Astrocyte of the spinal cord (primary cell): ENCODE measurements at places on chromosomes 1 and 21.
A peak's percentile ranks its signal among the peaks of the same experiment; 100 is the strongest.

DNA sequence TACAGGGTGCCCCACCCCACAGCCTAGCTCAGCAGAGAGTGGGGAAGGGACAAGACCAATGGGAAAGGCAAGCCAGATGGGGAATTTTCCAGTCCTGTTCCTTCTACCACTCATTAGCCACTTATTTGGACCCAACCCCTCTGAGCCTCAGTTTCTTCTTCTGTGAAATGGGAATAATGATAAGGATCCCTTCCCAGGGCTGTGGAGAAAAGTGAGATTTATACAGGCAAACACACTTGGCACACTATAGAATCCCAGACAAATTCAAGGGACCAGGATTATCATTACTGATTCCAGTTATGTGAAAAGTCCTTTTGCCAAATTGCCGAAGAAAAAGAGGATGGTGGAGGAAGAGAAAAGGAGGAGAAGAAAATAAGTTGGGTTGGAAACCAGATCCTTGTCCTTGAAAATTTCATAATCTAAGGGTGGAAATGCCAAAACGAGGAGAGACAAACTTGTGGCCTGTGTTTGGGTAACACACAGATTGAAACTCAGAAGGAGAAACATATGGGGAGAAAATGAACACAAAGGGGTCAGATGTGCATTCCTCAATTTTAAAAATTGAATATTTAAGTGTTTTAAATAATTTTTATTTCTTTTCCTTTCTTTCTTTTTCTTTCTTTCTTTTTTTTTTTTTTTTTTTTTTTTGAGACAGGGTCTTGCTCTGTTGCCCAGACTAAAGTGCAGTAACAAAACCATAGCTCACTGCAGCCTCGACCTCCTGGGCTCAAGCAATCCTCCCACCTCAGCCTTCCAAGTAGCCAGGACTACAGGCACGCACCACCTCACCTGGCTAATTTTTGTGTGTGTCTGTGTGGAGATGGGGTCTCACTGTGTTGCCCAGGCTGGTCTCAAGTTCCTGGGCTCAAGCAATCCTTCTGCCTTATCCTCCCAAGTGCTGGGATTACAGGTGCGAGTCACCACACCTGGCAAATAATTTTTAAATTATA, 9.6 kb downstream of the CAPN2 start:
- no peak for DNase-seq

GRCh38 chr1:116375887-116376728, 3.1 kb downstream of the ATP1A1 start:
- peak; percentile 88 for DNase-seq

- no peak for DNase-seq
Observed at GRCh38 chr1:173414136-173414535, 63.0 kb upstream of the PRDX6 start.

DNA sequence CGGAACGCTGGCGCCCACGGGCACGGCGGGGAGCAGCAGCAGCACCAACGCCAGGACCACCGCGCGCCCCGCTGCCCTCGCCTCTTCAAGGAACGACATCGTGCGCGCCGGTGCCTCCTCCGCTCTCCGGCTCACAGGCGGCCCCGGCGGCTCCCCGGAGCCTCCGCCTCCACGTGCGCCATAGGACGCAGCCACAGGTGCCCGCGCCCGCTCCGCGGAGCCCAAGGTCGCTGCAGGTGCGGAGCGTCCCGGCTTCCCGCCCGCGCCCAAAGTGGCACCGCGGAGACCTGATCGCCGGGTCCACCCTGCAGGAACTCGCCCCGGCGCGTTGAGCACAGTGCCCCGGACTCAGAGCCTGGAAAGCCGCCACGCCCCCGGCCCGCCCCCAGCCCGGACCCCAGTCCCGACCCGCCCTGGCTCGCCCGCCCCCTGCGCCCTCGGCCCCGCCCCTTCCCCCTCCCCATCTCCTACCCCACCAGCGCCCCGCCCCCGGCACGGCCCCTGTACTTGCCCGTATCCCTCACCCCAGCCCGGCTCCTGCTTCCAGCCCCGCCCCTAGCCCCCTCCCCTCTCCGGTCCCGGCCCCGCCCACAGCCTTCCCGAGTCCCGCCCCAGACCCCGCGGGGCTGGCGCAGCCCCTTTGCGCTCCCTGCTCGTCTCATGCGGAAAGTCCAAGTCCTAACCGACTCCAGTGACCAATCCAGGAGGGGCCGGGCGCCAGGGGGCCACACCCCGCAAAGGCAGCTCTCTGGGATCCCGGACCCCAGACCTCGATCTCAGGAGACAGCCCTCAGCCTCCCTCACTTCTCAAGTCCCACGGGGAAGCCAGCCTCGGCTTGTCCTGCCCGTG, at the start of gene MEGF6:
MEGF6 (minus strand) TSS at position 339 of the 850 bp plus-strand sequence; CDS start at position 99, 240 bp downstream.
- peak; percentile 19 for DNase-seq

- no peak for DNase-seq
Observed at GRCh38 chr1:225253173-225253572, 174.7 kb downstream of the LBR start.

DNA sequence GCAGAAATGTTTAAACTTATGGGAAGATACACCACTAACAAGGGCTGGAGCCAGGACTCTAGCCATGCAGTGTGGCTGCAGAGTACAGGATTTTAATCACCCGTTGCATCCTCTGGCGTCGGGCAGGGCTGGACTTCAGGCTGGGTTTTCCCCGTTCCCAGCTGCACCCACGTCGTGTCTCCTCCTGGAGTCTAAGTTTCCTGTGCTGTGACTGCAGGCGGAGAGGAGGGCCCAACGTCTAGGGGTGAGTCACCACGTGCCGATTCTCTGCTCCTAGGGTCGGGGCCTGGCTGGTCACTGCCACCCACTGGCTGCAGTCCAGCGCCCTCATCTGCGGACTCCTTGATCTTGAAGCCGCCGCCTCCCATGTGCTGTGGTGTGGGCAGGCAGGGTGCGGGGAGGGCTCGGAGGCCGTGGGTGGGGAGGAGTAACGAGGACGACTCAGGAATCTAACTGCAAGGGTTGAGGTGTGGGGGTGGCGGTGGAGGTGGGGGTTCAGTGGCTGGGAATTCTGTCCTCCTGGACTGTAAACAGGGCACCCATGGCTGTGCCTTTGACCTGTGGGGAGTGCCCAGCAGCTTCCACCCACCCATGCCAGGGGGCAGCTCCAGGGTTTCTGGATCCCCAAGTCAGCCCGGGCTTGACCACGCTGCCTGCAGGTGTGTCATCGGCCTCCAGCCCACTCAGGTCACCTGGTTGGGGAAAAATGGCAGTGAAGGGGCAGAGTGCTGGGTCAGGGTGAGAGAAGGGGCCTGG, 77.8 kb downstream of the ALPL start:
- DNase-seq, result peak; percentile 84

DNA sequence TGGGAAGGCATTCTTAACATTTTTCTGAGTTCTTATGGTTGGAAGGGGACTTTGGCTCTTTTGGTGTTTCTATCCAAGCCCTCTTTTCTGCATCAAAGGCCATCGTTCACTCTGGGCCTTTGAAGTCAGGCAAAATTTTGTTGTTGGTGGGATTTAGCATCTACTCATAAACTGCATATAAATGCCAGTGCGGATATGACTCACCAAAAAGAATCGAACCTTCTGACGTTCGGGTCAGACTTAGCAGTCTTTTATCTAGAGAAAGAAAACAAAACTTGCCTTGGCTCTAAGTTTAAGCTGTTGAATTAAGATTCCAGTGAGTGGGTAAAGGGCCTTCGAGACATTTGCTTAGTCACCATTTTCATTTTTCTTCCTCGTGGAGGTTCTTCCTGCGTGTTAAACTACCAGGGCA, 51.4 kb downstream of the EVA1C start:
- peak; percentile 97 for DNase-seq

GRCh38 chr1:85480566-85480965, 15.6 kb upstream of the DDAH1 start:
- no peak for DNase-seq

- DNase-seq, result no peak
Observed at GRCh38 chr1:230976825-230977747, 1.6 kb downstream of the TTC13 start.
